ENCODE measurements at places on chromosomes 16 and 17.
A peak's percentile ranks its signal among the peaks of the same experiment; 100 is the strongest.

- DNase-seq: no peak
Observed at GRCh38 chr16:80265624-80266306, 275.0 kb upstream of the DYNLRB2 start.

GRCh38 chr16:70331588-70332358 lies 14.9 kb upstream of the DDX19A start:
- peak; percentile 5 for DNase-seq

GRCh38 chr17:80110447-80110812 lies 9.0 kb downstream of the GAA start:
- DNase-seq: no peak

GRCh38 chr17:72804949-72805707 lies 287.4 kb downstream of the SLC39A11 start:
- DNase-seq: no peak

- DNase-seq: no peak
Observed at GRCh38 chr16:65005696-65006095, 116.2 kb downstream of the CDH11 start.

GRCh38 chr16:89257757-89258465 lies 40.4 kb downstream of the ZNF778 start:
- no peak for DNase-seq

DNA sequence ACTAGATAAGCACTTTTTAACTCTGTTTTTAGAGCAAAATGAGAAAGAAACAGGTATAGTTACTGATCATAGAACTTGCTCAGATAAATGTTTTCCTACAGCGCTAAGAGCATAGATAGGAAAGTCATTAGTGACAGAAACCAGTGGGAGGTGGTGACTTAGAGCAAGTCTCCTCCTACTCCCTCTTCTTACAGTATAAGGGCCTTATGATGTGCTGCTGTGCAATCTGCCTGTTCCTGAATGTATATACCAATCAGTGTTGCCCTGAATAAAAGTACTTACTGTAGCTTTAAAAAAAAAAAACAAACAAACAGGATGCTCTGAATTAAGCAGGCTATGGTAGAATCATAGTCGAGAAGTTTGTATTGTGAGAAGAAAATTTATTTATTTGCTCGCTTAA lies 23.3 kb upstream of the RASL10B start:
- DNase-seq: peak; percentile 53

- peak; percentile 77 for DNase-seq
Observed at GRCh38 chr16:88455610-88456355, 2.7 kb downstream of the ZFPM1 start.

DNA sequence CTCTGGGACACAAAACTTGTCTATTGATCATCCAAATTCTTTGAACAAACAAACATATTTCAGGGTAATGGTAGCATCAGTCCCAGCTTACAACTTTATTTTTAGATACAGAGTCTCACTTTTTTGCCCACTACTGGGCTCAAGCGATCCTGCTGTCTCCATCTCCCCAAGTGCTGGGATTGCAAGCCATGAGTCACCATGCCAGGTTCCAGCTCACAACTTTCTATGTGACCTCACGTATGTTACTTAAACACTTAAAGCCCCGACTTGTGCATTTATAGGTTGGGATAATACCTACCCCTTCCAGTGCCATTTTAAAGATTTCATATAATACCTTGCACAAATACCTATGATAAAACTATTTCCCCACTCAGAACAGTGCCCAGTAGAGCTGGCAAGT lies 42.0 kb upstream of the KSR1 start:
- DNase-seq: peak; percentile 45

DNA sequence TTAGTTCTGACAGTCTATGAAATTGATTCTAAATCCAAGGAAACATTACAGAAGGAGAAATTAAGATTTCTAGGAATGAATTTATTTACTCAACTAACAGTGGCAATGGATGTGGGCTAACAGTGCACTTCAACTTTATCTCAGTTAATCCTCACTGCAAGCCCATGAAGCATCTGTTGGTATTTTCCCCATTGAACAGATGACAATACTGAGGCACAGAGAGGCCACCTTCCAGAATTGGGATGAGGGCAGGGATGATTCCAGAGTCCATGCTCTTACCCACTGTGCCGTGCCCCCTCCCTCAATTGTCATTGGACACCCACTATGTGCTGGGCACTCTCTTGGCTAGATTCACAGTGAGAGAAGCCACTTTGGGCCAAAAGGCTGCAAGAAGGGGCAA lies 89.0 kb downstream of the XYLT1 start:
- DNase-seq: no peak

DNA sequence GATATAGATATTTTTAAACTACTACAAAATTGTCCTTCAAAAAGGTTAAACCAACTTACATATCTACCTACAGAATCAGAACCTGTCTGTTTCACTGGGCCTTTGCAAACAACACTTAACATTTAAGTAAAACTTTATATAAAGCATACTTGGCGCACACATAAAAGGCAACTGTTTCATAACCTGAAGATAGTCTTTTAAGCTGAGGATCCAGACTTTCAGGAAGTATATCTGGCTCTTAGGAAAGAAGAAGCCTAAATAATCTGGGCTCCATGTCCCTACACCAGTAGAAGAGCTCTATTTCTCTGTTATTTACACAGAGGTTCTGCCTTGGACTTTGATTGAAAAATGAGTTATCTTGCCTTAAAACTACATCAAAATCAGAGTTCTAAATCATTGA lies 75.9 kb downstream of the TRIM37 start:
- DNase-seq: no peak

DNA sequence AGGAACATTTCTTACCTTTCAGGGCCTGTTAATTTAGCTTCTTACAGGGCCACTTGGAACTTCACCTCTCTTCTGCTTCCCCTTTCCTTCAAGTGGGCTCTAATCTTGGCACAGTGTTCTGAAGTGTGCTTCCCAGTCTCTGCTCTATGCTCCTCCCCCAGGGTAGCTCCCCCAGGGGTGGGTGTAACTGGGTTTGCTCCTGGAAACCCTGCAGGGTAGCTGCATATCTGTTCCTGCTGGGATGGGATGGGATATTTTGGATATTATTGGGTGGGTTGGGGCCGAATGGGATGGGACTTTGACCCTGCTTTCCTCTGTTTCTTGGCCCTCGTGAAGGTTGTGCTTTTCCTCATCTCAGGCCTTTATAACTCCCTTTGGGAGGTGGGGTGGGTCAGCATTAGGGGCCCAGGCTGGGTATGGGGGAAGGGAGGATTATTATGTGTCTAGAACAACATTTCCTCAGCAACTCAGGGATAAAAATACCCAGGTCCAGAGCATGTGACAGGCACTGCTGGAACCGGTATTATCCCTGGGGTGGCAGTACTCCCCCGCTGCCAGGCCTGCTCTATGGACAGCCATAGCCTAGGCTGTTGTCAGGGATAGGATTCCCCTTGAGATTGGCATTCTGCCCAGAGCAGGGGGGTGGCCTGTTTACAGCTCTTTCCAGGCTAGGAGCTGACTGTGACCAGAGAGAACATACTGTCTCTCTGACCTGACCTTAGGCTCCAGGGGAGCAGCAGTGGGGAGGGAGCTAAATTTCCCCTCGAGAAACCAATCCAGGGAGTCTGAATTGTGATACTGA lies 5.0 kb downstream of the NFE2L1 start:
- DNase-seq: peak; percentile 56

- peak; percentile 68 for DNase-seq
Observed at GRCh38 chr17:74199306-74200092, 4.0 kb upstream of the RPL38 start.

GRCh38 chr16:68902003-68902968 lies 59.0 kb downstream of the TANGO6 start:
- peak; percentile 38 for DNase-seq

- peak; percentile 73 for DNase-seq
Observed at GRCh38 chr17:44115585-44116415, 7.6 kb downstream of the HDAC5 start.
